ENCODE measurements at places on chromosomes 6 and 20.
A peak's percentile ranks its signal among the peaks of the same experiment; 100 is the strongest.

DNA sequence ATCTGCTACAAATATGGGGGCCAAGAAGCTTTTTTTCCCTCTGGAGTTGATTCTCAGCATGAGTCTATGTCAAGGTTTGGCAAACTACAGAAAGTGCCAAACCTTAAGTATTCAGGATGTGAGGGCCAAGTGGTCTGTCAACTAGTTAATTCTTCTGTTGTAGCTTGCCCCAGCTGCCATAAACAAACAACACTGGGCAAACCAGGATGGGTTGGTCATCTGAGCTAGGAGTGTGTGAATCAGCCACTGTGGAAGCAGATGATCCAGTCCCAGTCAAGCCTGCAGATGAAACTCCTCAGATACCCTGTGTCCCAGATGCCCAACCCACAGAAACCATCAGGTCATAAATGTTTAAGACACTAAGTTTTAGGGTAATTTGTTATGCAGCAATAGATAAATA, 103.0 kb upstream of the MOCS1 start:
- DNase-seq = no peak

DNA sequence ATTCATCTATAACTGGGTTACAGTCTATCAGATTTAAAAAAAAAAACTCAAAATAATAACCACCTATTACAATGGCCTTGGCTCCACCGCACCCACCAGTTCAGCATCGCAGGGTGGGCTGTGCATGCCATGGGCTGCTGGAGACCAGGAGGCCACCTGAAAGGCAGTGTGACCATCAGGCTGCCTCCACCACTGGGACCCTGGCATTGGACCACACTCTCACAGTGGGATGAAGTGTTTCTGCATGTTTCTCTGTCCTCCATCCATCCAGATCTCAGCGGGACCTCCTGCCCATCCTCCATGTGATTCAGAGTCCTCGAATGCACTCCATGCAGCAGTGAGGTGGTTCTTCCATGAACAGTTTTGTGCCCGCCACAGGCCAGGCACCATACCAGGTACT, 206.1 kb upstream of the CST7 start:
- DNase-seq = no peak

DNA sequence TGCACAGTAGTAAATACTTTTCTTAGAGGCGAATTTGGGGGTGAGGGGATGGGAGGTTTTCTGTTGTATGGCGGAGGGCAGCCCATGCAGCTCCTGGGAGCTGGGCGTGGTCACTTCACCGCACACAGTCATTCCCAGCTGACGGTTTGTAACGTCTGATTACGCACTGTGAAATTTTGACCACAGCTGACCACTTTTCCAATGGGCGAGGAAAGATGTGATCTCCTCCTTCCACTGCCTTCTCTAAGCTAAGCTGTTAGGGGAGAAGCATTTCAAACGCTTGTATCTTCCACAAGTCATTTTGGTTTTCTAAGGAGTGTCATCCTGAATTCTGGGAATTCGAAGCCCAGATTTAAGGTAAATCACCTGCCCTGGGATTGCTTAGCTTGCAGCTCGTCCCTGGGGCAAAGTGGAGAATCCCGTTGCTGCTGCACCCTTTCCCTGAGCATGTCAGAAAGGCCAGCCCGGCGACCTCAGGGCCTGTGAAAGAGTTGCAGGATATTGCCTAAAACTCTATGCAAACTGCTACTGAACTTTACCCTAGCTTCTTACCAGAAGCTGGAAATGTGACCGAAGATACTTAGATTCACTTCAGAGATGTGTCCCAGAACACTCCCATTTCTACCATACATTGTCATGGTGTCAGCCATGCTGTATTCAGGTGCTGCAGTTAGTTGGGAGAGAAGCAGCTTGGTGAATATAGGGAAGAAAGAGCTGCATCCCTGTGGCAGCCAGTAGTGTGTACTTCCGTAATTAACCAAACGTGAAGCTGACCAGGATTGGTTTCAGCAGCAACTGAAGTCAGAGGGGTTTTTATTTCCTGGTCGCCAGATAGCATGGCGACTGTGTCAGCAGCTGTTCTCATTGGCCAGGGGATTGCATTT, 58.9 kb downstream of the RREB1 start:
- no peak for DNase-seq

GRCh38 chr20:44834693-44835092, 24.3 kb upstream of the RIMS4 start:
- DNase-seq = no peak

DNA sequence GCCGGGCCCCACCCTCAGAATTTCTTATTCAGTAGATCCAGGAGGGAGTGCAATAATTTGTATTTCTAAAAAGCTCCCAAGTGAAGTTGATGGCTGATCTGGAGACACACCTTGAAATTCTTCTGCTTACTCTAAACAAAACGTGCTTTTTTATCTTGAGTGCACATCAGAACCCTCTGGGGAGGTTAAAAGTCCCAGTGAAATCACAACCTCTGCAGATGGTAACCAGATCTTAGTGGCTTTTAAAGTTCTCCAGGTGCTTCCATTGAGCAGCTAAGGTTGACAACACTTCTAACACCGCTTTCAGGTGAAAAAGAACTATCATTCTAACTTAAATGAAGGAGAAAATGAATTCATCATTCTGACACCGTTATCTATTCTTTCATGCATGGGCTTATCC, 45.6 kb upstream of the ESR1 start:
- DNase-seq = no peak

DNA sequence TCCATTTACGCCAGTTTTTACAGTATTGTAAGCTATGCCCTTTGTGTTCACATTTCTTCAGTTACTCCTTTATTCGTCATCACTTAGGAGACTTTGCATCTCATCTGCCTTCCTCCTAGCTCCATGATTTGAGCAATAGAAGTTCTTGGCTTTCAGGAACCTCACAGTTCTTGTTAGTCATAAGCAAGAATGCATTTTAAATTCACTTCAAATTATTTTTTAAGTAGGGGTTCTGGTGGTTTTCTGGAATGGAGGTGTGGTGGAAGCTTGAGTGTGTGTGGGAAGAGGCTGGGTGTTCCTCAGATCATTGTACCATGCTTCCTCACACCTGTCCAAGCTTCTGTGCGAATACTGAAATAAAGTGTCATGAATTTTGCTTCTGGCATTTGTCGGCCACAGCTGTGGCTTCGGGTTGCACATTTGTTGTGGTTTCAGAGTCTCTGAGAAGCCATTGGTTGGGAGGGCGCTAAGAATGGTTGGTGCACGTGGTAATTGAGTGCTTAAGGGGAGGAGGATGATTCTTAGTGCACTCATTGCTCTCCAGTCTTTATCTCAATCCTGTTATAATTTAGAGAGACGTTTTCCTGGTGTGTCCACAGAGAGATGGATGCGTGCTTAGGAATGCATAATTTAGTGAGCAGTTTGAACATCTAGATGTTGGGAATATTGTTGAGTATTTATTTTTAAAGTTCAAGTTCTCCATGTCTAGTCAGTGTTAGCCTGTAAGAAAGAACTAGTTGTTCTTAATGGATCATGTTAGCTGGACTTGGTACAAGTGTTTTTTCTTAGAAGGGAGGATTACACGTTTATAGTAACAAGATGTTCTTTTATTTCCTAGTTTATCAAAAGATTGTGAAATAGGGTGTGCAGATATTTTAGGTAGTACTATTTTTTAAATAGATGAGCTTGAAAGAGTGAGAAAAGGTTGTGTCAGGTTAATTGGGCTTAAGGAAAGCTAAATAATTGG, 31.9 kb downstream of the FOXO3 start:
- peak; percentile 51 for DNase-seq

GRCh38 chr6:146975093-146975492, 229.1 kb upstream of the STXBP5 start:
- DNase-seq = no peak

- DNase-seq = no peak
Observed at GRCh38 chr6:112485120-112485826, 138.1 kb downstream of the RFPL4B start.

- no peak for DNase-seq
Observed at GRCh38 chr6:148747145-148747470, 278 bp downstream of the UST start.

DNA sequence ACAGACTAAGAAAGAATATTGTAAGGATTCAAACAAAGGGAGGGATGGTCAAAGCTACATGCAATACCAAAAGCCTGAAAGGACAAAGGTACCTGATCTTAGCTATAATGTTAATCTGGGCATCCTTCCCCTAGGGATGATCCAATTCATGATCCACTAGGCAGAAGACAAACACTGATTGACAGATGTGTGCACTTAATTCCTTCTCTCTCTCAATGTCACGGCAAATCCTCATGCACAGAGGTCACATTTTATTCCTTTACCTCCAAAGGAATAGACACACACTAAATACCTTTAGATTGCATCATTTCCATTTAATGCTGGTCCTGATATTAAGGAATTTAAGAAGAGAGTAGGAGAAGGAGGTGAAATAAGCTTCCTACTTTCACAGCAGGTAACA, 73.4 kb downstream of the ZNF133 start:
- DNase-seq = no peak

DNA sequence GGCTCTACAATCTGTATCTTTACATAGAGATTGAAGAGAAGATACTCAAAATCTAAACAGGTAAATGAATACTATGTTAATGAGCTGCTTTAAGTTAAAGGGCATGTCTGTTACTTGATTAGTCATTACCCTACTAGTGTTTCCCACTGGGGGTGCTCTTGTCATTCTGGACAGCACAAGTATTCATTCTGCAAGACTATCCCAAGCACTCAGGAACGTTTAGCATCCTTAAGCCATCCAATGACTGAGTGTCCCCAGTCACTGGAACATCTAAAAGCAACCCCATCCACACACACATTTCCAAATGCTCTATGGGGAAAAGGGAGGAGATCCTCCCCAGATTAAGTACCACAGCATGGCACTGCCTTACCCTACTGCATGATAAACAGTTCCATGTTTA, 25.7 kb downstream of the EZR start:
- no peak for DNase-seq

- DNase-seq = no peak
Observed at GRCh38 chr6:157339432-157339831, 16.1 kb upstream of the TMEM242 start.

- DNase-seq = no peak
Observed at GRCh38 chr6:148915810-148916209, 169.0 kb downstream of the UST start.

- no peak for DNase-seq
Observed at GRCh38 chr20:23028392-23028791, 6.7 kb upstream of the SSTR4 start.

- no peak for DNase-seq
Observed at GRCh38 chr20:326645-327185, 1.4 kb downstream of the SOX12 start.

GRCh38 chr20:23148731-23149570, 62.8 kb upstream of the CD93 start:
- DNase-seq = no peak

DNA sequence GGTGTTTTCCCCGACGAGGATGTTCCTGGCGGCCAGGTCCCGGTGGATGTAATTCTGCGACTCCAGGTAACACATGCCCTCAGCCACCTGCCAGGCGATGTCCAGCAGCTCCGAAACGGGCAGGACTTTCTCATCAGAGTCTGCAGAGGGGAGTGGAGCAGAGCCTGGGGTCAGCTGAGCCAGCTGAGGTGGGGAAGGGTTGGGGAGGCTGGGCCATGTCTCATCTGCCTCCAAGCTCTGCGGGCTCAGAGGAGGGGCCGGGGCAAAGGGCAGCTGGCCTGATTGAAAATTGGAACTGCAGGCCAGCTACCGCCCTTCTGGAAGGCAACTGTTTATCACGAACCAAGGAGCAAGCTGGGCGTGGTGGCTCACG, 6.4 kb downstream of the PTK6 start:
- no peak for DNase-seq

DNA sequence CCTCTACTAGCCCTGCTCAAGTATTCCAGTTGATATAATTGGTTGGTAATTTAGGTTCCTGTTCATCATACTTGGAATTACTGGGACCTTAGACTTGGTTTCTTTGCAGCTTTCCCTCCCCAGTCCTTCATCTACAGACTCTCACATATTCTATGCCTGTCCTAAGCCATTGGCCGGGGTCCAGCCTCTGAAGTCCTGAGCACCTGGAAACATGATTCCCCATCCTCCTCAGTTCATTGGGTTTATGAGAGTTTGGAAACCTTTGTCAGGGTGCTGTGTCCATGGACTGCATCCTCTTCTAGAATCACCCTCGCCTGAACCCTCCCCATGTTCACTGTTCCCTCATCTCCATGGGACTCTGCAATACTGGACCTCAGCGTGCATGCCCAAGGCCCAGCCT, 8.8 kb downstream of the GSTA2 start:
- DNase-seq = no peak

DNA sequence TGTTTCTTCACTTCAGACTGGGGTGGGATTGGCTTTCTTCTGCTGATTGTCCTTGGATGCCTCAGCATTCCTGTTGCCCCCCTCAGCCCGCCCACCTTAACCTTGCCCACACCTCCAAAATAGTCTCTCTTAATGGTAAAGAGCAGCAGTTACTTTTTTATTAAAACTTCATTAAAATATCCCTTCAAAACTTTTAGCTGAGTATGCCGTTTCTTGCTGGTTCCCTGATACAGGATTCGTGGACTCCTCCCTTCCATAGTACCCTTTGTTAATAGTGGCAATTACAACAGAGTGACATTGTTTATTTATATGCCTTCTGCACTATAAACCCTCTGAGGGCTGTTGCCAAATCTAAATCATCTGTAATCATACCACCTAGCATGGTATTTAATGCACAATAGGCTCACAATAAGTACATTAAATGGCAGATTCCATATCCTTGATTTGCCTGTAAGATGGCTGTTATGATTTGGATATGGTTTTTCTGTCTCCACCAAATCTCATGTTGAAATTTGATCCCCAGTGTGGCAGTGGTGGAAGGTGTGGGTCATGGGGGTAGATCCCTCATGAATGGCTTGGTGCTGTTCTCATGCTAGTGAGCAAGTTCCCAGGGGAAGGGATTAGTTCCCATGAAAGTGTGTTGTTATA, 3.5 kb upstream of the MOCS1 start:
- no peak for DNase-seq

GRCh38 chr6:19039287-19039686, 652.1 kb downstream of the RNF144B start:
- DNase-seq = no peak

DNA sequence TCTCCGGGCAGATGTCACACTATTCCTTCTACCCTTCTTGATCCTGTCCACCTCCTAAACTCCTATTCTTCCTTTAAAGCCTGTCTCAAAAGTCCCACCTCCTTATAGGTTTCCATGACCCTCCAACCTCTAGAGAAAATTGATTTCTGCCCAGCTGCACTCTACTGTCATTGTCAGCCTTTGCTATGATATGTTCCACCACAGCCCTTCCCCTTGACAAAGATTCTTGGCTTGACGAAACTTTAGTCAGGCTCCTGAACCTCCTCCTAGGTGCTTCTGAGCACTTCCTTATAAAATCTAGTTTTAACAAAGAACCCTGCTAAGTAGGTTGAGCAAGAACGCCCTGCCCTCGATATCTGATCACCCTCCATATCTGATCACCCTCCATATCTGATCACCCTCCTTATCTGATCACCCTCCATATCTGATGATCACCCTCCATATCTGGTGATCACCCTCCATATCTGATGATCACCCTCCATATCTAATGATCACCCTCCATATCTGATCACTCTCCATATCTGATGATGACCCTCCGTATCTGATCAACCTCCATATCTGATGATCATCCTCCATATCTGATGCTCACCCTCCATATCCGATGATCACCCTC, 103.2 kb downstream of the RIN2 start:
- DNase-seq = no peak

Data from PC-9 (cell line).